ENCODE measurements at places on chromosomes 13 and 19.

- DNase-seq = peak; percentile 88
Observed at GRCh38 chr19:39409208-39410016, 2.8 kb downstream of the ZFP36 start.

DNA sequence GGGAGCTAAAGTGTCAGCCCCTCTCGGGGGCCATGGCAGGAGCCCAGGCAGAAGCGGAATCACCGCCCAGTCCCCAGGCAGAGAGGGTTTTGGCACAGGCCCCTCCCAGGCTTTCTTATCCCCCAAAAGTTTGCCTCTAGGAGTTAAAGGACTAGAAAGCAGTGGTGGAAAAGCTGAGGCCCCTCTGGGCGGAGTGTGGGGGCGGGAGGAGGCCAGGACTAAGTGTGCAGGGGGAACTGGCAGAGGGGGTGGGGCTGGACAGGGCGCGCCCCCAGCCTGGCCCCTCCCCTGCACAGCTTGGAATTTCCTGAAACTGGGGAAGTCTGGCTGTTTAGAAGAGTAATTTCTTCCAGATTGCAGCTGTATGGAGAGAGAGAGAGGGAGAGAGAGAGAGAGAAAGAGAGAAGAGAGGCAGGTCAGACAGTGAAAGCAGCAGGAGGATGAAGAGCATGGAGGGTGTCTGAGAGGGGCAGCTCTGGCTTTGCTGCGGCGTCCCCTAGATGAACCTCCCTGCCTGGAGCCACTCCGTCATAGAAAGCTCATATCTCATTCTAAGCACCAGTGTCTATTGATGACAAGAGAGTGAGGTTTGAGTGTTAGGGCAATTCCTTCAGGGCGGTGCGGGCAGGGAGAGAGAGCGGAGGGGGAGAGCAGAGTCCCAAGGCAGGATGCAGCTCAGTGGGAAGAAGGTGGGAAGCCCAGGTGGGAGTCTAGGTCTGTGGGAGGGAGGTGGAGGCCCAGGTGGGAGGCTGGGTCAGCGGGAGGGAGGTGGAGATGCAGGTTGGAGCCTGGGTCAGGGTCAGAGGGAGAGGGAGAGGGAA, at the start of gene CDC42EP5:
Gene CDC42EP5, minus strand, starts transcription at position 226 of the 821 bp plus-strand sequence. CDS start 7,749 bp downstream, outside the sequence.
- no peak for DNase-seq

DNA sequence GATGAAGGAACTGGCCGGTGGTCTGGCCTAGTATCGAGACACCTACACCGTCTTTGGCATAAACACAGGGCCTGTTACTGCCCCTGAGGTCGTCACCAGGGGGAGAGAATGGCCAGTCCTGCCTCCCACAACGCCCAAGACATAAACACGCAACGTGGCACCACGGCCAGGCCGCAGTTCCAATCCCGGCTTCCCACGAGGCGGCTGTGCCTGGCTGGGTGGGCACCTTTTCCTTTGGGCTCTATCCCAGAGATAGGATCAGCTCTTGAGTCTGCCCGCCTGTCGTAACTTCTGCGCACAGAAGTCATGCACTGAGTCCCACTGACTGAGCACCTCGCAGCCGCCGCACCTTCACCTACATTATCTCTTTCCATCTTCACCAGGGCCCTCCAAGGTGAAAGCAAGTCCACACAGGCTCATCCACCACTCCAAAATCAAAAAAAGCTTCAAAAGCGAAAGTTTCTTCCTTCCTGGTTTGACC, 1.1 kb downstream of the MIER2 start:
- DNase-seq = no peak

DNA sequence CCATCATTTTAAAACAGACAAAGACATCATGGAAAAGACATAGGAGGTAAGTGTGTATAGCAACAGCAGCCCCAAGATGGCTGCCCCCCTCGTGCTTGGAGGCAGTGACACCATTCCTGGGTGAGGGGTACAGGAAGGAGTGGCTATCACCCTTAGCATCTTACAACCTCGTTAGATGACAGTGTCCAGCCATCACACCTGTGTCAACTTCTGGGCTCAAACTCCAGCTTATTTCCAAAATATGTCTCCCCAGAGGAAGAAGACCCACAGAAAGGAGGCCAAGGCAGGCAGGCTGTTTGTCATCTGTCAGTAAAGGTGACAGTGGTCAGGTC, 27.5 kb downstream of the EPS15L1 start:
- no peak for DNase-seq

GRCh38 chr13:114311387-114311786, 2.9 kb upstream of the CHAMP1 start:
- DNase-seq = no peak

- DNase-seq = no peak
Observed at GRCh38 chr13:49791315-49791710, 1.2 kb downstream of the KPNA3 start.

DNA sequence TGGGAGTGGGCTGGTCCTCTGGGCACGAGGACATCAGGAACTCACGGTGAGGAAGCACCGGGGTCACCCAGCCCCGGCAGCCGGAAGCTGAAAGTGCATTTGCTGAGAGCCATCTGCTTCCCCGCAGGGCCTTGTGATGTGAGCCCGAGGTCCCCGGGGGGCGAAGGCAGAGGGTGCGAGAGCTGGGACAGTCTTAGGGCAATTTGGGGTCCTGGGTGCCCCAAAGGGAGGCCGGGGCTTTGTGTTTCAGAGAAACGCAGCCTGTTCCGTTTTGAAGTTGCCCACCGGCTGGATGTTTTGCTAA, 4.8 kb downstream of the F2RL3 start:
- no peak for DNase-seq

GRCh38 chr19:13841086-13841961, 35.6 kb upstream of the NANOS3 start:
- no peak for DNase-seq

DNA sequence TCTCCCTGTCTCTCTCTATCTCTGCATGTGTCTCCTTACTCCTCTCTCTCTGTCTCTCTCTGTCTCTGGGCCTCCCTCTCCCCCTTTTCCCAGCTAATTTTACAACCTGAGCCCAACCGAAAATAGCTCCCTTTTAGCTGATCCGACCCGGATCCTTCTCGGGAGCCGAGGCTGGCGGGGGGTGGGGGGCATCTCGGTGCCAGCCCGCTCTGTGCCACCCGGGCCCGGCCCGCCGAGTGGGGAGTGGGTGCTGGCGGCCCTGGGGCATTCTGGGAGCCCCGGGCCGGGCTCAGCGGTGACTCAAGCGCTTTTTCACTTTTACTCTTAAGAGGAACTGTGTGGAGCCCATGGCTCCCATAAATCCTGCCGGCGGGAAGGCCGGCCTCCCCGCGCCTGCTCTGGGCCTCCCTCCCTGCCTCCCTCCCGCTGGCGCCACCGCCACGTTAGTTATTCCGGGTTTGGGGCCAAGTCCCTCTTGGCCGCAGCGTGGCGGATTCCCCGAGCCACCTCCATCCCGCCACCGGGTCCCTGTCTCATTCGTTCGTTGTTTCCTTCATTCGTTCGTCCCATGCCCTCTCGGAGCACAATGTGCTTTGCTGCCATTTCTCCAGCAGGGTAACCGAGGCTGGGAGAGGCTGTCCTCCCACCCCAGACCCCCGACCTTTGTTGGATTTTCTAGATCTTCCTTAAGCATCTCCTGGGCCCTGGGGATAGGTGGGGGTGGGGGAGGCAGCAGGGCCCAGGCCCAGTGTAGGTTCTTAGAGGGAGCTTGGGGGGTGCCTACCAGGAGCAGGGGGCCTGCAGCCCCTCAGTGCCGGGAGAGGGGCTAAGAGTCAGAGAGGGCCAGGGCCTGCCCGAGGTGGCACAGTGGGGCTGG, 3.2 kb downstream of the NFIC start:
- DNase-seq = no peak

DNA sequence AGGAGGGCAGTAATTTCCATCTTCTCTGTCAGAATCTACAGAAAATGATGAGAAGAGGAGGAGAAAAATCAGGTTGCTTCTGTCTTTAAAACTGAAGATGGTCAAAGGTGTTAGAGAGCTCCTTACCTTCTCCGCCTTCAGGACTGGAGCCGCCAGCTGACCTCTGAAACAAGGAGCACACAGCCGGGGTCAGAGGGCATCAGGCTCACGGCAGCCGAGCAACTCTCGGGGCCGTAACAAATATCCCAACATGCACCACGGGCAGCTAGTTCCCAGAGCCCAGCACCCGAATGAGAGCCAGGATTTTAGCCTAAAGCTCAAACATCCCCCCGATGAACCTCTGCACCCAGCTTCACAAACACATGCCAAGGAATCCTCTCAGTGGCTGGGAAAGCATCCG, 27.6 kb downstream of the CAPS start:
- DNase-seq = no peak

DNA sequence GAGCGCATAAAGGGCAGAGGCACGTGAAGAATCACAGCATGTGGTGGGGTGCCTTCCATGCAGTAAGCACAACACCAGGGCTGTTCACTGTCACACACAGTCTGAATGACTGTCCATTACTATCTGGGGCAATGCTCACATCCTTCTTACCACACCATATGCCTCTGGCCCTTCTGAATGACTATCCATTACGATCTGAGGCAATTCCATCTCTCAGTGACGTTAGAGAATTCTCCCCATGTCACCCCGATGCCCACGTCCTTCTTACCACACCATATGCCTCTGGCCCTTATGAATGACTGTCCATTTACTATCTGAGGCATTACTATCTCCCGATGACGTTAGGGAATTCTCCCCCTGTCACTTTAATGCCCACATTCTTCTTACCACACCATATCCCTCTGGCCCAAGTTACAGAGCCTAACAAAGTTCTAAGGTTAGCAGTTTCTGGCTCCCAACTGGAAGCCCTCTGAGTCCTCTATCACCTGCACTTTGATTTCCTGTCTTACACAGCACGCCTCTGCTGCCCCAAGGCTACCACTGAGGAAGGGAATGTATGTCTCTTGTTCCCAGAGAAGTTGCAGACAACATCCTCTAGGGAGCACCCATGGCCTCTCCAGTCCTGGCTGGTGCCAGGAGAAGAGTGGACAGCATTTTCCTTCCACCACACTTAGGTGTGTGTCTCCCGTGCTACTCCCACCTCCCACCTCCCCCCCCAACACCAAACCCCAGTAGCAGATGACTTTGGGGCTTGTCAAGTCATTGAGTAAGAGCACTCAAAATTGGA, 154.8 kb downstream of the COG6 start:
- no peak for DNase-seq

DNA sequence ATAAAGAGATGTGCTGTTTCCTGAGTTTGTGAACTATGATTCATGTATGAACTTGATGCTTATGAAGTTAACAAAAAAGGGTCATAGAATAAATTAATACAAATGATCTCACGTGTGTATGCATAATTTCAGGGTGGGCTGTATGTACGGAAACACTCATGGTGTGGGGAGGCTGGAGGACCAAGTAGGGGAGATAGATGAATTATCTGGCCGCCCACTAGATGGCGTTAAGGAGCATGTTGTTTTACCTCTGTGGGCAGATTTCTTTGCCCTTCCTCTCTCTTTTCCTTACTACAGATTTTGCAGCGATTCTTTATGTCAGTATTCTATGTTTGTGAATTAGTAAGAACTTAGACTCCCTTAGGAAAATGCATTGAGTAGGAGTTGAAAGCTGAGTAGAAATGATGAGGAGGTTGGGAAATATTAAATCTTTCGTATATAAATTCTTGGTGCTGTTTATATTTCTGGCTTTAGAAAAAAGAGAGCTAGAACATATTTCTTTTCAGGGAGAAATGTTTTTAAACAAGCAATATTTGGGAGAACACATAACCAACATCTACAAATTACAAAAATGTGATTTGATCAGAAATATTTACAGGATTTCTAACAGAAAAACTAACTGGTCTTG, 47.4 kb upstream of the TMTC4 start:
- no peak for DNase-seq

- DNase-seq = no peak
Observed at GRCh38 chr19:38912600-38913514, 871 bp upstream of the CCER2 start.

- no peak for DNase-seq
Observed at GRCh38 chr13:32936716-32937115, 79.5 kb upstream of the KL start.

GRCh38 chr13:70905035-70905434, 796.8 kb upstream of the KLHL1 start:
- no peak for DNase-seq

DNA sequence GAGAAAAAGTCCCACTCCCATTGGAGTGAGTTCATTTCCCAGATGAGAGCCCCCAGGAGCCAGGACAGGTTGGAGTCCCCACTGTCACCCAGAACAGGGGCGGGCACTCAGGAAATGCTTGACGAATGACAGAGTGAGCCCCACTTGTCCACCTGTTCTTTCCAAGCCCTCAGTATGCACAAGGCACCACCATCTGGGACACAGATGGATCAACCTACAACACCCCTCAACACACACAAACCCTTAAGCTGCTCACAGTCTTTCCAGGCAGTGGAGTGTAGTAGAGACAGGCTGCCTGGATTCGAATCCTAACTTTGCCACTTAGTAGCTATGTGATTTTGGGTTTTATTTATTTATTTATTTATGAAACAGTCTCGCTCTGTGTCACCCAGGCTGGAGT, 8.0 kb downstream of the ARHGEF1 start:
- no peak for DNase-seq

- no peak for DNase-seq
Observed at GRCh38 chr13:44307255-44307654, 66.4 kb upstream of the SERP2 start.

- DNase-seq = no peak
Observed at GRCh38 chr19:13020002-13020414, 24.7 kb downstream of the NFIX start.

Data from epithelial cell of prostate (primary cell).